Posterior vena cava (tissue), 2 donors: ENCODE measurements at places on chromosomes 13 and 19.

- no peak for DNase-seq
These were observed 49.3 kb downstream of the IRS2 start for GRCh38 chr13:109737046-109737573.

- no peak for DNase-seq
These were observed 130.1 kb downstream of the SLITRK1 start for GRCh38 chr13:83752141-83752540.

DNA sequence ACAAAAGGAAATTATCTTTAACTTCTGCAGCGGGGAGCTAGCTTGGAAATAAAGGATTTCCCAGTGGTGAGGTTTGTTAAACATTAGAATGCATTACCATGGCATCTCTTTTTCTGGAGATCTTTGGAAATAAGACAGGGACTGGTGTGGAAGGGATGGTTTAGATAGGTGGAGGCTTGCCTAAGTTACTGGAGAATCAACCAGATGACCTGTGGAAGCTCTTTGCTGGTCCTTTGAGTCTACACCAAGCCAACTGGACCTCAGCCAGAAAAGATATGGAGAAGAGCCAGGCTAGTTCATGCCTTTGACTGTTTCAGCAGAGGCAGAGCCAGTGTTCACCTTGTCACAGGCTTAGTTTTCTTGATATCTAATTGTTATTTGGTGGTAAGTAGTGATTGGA is 134.7 kb downstream of the KCNRG start:
- DNase-seq = no peak

GRCh38 chr13:83184819-83185218 is 697.5 kb downstream of the SLITRK1 start:
- DNase-seq = no peak

DNA sequence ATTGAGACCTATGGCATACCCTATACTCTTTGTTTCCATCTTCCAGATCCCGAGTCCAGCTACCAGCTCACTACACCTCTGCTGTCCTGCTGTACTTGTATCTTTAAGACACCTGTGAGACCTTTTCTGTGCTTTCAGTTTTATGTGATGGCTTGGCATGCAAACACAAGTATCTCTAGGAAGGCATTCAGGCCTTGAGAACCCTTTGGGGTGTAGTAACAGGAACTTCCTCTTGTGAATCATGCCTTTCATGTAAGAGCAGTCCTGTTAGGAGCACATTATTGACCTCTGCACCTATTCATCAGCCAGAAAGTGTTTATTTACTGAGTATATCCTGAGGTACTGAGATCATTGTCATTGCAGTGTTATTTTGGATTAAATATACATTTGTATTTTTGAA is 87.0 kb upstream of the HTR2A start:
- DNase-seq = no peak

- DNase-seq = peak; percentile 76
These were observed 11.8 kb downstream of the YIPF2 start for GRCh38 chr19:10916602-10917001.

DNA sequence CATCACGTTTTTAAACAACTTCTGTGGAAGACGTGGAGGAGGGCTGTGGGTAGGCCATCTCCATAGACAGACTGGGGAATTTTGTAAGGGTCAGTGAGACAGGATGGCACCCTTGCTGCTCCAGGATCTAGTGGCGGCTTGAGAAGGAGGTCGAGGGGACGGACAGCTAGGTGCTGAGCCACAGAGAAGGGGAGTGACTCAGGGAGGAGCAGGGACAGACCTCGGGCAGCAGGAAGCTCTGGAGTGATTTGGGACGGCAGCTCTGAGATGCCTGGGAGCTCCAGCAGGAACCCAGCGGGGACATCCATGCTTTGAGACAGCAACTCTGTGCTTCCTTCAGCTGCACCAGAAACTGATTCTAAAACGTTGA is 169.1 kb upstream of the SOX1 start:
- DNase-seq = peak; percentile 70

- DNase-seq = no peak
These were observed 334.6 kb downstream of the MYO16 start for GRCh38 chr13:108963846-108964600.

DNA sequence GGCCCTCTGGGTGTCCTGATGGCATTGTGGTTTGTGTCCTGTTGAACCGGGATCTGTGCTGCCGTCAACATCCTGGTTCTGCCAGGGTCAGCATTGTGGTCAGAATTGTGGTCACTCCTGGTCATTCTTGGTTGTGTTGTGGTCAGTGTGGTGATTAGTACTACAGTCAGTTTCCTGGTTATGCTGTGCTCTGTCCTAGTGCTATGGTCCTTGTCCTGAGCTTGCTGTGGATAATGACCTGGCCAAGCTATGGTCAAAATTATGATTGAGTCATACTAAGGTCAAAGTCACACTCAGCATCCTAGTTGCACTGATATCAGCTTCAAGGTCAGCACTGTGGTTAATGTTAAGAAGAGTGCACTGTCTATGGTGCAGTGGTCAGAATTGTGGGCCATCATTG is 4.5 kb upstream of the OLFM2 start:
- DNase-seq = no peak

DNA sequence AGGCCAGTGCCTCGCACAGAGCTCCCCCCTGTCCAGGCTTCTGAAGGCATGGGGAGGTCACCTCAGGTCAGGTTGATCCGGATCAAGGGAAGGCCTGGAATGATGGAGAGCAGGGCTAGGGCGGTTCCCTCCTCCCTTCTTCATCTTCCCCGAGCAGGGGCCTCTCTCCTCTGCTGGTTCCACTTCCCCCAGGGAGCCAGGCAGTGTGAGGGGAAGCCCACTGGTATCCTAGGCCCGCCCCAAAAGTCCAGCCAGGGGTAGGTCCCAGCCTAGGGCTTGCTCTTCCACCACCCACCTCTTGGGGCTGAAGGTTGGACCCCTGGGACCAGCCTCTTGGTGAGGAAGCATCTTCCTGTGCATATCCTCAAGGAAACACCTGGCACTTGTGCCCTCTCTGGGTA is 16.4 kb upstream of the PRR19 start:
- no peak for DNase-seq

- DNase-seq = peak; percentile 95
These were observed 13.2 kb upstream of the ASF1B start for GRCh38 chr19:14149509-14149994.

- DNase-seq = no peak
These were observed 2591.7 kb upstream of the PCDH20 start for GRCh38 chr13:64007339-64007738.

GRCh38 chr13:46392967-46393366 is 5.9 kb upstream of the RUBCNL start:
- no peak for DNase-seq

DNA sequence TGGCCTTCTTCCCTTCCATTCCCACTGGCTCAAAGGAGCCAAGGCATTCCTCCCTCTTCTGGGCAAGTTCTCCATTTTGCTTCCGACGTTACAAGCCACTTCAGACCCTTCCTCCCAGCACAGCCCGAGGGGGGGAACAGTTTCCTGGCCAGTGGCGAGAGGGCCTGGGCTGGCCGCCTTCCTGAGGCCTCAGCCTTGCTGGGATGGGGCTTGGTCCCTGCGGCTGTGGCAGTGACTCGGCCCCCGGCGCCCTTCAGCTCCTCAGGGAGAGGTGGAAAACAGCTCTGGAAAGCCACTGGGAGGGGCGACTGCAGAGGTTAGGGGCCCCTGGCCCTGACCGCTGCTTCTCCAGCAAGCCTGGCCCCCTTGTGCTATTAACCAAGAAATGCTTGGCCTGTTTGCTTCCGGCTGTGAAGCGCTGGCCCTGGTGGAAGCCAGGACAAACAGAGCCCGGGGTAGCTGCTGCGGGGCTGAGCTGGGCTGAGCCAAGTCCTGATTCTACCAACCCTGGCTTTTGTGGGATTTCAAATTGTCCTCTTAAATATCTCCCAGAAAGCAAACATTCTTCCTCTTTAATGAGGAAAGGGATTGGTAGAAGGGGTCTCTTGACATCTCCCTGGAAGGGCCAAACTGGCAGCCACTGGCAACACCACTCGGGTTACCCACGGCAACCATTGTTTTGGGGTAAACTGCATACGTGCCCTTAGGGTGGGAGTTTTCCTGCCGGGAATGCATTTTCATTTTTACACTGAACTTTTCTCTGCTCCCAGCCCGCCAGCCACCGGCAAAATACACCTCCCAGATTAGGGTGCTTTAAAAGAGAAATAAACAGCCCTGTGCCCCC is 38.7 kb downstream of the C13orf46 start:
- DNase-seq = peak; percentile 84

- DNase-seq = no peak
These were observed 169.8 kb downstream of the SPRY2 start for GRCh38 chr13:80171096-80171495.

DNA sequence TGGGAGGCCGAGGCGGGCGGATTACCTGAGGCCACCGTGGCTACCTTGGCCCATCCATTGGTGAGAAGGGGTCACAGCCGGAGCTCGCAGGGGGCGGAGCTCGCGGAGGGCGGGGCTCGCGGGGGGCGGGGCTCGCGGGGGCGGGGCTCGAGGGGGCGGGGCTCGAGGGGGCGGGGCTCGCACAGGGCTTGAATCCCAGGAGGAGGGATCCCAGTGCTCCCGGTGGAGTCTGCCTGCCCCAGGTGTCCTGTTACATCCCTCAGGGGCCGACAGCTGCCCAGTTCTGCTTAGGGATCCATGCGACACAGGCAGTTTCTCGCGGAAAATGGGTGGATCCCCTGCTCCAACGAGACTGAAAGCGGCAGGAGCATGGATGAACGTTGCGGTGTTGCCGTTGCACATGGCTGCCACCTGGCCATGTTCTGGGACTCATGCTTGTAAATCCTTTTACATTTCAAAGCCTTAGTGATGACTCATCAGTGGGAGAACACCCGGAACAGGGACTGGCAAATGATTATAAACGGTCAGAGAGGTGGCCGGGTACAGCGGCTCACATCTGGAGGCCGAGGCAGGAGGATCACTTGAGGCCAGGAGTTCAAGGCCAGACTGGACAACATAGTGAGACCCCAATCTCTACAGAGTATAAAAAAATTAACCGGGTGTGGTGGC is 25.1 kb downstream of the TMPRSS9 start:
- no peak for DNase-seq

DNA sequence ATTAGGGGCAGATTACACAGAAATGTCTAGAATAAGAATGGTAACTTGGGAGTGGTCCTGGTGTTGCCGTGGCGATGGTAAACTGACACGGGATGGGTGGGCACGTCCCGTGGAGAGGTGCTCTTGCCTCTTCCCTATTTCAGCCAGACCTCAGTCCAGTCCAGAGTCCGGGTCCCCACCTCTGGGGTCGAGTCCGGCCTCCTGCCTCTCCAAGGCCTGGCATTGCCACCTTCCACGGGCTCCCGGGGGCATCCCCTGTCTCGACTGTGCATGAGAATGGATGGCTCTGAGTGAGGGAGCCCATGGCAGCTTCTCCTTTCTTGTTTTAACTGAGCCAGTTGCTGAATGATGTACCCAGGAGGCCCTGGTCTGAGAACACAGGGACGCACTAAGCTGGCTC is 142.3 kb downstream of the SOX1 start:
- no peak for DNase-seq

DNA sequence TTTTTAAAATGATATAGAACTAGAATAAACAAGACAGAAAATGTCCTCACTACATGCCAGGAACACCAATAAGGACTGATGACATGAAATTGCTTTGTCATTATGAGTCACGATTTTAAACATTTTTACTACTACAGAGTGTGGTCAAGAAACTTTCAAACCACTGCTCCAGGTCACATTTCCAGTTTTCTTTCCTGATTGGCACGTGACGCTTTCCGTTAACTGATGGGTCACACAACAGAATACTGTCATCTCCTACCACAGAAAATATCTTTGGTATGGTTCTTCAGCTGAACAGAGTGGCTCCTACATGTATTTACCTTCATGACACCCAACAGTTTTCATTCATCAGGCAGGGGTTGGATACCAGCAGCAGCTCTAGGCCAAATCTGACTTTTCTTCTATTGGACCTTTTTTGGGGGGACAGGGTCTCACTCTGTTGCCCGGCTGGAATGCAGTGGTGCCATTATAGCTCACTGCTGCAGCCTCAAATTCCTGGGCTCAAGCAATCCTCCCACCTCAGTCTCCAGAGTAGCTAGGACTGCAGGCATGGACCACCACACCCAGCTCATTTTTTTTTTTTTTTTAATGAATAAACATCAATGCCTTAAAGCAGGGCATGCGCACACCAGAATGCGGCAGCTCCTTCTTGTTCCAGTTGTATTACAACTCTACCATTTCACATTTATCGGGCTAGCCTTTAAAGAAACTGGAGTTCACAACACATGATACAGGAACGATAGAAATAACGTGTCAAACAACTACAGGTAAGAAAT is 147.4 kb downstream of the RNF17 start:
- no peak for DNase-seq

GRCh38 chr13:44305286-44305685 is 68.3 kb upstream of the SERP2 start:
- DNase-seq = no peak

GRCh38 chr13:97259798-97260714 is 37.9 kb downstream of the MBNL2 start:
- no peak for DNase-seq

DNA sequence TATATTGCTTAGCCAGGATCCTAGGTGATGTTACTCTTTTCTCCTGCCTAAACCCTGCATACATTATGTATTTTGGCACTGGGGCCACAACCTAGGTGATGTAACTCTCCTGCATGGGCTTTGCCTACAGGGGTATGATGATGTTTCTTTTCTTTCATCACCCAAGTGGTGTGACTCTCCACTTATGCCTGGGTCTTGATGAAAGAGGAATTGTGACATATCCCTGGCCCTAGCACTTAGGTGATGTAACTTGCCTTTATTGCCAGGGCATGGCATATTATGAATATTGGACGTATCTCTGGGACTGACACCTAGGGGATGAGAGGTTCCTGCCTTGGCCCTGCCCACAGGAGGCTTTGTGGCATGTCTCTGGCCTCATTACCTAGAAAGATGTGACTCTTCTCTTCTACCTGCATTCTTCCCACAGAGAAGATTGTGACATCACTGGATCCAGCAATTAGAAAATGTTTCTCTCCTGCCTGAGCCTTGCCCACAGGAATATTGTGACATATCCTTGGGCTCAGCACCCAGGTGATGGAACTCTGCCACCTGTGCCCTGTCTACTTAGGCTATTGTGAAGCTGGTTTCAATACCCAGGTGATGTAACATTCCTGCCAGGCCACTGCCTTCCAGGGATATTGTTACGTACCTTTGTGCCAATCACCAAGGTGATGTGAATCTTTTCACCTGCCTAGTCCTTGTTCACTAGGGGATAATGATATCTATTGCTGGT is 27.3 kb upstream of the ZNF254 start:
- no peak for DNase-seq

DNA sequence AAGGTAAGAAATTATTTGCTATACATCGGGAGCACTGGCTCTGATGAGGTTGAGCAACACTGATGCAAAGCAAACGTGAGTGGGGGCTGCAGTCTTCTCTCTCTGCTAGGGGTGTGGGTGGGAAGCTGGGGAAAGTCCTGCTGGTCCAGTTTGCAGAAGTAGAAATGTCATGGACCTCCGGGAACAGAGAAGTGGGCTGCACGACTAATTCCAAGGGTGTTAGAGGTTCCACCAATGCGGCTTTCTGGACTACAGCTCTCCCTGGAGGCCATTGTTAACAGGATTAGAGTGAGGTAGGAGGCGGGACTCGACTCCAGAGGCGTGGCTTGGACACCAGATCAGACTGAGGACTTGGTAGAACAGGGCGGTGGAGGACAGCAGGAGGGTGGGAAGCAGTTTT is 5.7 kb upstream of the FBXO27 start:
- DNase-seq = no peak

- no peak for DNase-seq
These were observed 144.2 kb upstream of the ZNF91 start for GRCh38 chr19:23539499-23539898.

- no peak for DNase-seq
These were observed 21.7 kb upstream of the ZNF429 start for GRCh38 chr19:21483589-21484170.
